ENCODE measurements at places on chromosomes 2 and 18. TPM values are rescaled to one million over a fixed set of nuclear protein-coding genes. Genes with fewer than 3 reads are reported as not detected.

IGFBP5 gene
- not detected for total RNA-seq

TEKT4 gene
- not detected for total RNA-seq

CFAP65 gene
- total RNA-seq = not detected

GRCh38 chr2:71746946-71747501, 293.7 kb downstream of the DYSF start:
- no peak for DNase-seq

DNA sequence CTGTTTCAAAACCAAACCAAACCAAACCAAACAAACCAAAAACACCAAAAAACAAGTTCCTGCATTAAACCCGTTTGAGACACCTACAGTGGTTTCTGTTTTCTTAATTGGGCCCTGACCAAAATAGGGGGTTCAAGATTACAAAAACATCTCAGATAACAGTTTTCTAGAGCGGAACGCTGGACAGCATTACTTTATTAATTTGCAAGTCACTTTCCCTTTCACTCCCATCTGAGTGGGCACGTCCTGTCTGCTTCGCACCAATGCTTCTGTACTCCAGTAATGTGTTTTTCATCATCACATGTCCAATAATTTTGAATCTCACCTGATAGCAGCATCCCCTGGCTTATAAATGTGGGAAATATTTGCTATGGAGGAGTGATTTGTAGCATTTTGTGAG, 11.7 kb upstream of the MYO1B start:
- no peak for DNase-seq

DNA sequence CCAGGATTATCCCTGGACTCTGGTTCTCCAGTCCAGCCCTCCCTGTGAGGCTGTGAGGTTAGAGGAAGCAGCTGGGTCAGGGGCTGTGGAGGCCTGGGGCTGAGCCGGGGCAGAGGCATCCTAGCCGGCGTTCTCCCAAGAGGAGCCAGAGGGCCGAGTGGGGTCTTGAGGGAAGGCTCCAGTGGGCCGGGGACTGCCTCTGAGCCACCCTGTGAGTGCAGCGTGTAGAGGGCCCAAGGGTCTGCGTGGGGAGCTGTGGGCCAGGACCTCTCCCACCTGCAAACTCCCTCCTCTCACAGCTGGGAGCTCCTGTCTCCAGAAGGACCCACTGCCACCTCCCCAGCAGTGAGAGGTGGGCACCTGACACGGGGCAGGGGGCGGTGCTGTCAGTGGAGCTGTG, 41.0 kb downstream of the GLI2 start:
- DNase-seq = no peak

- no peak for DNase-seq
Measured at GRCh38 chr2:31219131-31219969, 2.0 kb upstream of the CAPN14 start.

GRCh38 chr18:11943551-11943950, 35.4 kb upstream of the MPPE1 start:
- no peak for DNase-seq

DNA sequence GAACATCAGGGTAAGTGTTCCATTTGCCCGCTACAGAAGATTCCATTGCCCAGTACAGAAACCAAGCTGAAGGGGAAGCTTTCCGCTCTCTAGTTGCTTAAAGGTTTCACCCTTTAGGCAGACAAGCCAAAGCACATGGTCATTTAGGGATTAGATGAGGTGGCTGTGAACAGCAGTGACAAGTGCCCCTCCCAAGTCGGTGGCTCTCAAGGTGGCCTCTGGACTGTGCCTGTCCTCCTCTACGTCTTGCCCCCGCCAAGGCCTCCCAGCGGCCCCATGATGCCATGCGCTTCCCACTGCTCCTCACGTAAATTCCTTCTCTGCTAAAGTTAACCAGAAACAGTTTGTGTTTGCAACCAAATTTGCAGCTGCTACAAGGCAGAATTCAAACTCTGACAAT, 24.2 kb upstream of the PTPN4 start:
- DNase-seq = no peak

- no peak for DNase-seq
Measured at GRCh38 chr2:25303633-25304236, 38.0 kb downstream of the DNMT3A start.

DNA sequence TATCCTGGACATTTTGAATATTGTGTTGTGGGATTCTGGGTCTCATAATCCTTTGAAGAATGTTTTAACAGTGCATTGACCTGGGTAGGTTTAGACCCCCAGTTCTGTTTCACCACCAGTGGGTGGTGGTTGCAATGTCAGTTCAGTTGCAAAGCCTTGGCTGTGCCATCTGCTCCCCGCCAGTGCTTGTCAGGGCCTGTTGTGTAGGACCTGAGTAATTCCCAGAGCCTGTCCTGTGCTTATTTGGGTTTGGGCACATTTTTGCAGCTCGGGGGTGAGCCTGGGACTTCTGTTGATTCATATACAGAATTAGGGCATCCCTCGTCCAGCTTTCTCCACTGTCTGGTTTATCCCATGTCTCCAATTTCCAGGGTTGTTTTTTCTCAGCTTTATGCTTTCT, 24.8 kb downstream of the ATP9B start:
- DNase-seq = no peak

GRCh38 chr2:217714287-217714751, 288.5 kb downstream of the TNS1 start:
- DNase-seq = no peak

DNA sequence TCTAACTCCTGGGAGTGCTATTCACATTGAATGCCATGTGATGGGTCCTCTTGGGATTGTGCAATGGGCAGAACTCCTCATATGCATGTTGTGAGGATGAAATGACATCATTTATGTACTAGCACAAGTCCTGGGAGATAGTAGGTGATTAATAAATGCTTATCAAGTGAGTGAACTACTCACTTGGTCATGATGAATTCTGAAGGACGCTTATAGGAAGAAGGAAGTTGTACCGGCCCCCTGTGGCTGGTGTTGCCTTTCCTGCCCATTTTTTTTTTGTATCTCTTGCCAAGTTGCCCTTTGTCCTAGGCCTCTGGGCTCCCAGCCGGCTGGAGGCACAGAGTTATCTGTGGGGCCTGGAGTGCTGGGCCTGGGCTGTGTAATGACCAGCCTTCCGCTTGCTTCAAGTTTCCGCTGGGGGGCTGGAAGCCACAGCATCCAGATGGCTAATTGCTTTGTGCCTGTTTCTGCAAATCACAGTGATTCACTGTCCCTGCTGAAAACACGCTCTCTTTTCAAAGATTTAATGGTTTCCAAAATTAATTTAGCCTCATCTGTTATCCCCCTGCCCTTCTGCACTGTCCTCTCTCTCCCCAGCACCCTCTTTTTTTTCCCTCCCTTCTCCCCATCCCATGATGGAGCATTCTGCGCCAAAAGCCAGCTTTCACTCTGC, 33.7 kb upstream of the MRPL33 start:
- DNase-seq = no peak

GRCh38 chr2:129006135-129006886, 687.6 kb upstream of the HS6ST1 start:
- no peak for DNase-seq

DNA sequence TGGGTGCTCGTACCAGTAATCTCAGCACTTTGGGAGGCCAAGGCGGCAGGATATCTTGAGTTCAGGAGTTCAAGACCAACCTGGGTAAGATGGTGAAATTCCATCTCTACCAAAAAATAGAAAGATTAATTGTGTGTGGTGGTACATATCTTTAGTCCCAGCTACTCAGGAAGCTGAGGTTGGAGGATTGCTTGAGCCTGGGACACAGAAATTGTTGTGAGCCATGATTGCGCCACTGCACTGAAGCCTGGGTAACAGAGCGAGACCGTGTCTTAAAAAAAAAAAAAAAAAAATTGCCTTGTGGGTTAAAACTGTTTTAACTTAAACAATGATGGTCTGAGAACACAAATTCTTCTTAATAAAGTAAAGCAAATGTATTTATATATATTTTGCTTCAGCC, 49.6 kb downstream of the ATP9B start:
- DNase-seq = no peak
